ENCODE measurements at places on chromosomes 6 and 20.

DNA sequence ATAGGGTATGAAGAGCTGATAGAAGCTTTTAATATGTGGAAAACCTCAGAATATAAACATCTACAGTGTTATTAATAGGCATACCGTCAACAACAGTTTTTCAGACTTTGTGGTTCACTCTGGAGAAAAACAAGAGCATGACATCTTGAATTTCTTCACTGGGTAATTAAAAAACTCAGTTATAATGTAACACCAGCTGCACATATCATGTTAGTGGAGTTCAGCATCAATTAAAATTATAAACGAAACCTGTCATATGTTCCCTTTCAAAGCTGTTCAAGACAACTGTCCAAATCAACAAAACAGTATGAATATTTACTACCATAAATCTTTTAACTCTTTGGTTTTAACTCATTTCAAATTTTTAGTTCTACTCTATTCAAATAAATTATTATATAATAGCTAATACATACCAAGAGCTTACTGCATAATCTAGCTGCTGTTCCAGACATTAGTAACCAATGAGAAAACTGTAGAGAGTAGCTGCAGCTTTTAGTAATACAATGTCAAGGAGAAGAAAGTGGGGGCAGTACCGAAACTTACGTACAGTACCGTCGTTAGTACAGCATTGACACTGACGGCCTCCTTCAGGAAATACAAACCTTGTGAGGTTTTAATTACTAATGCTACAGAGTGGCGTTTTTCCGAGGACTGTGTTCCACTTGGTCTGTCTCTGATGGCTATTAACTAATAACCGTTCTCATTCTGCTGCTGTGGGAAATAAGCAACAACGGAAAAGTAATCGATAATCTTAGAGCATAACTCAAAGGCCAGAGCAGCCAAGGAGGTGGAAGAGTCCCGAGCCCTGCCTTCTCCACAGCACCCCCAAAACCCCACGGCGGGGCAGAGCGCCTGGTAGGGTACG, 532 bp upstream of the PM20D2 start:
- DNase-seq: peak; percentile 24

DNA sequence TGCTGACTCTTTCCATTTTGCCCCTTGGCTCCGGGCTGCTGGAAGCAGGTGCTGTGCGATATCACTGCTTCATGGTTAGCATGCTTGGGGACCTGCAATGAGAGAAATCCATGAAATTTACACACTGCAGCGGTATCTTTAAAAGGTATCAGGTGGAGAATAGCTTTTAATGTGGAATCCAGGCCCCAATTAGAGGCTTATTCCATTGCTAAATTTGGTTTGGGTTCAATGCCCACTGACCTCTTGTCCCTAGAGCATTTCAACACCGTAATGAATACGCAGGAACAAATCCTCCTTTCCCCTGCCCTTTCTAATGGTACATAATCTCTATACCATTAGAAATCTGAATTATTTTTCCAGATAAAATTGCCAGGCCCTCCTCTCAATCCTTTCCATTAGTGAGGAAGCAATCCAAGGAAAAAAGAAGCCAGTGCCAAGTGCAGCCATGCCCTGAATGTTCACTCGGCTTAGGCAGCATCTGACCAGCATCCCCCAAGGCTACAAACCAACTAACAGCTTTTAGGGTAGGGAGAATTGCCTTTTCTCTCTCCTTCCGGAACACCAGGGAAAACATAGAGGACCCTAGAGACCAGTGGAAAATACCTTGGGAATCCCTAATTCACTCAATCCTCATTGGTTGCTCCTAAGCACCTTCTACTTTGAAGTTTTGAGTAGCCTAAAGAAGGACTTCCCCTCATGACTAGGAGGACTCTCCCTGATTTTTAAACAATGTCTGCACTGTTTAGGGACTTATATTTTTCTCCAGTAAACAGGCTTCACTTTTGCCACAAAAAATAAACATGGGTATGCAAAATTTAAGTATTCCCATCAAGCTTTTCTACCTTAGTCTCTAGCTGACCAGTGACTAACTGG, 143.1 kb downstream of the QRSL1 start:
- no peak for DNase-seq

- no peak for DNase-seq
Measured at GRCh38 chr6:72861059-72861458, 239.2 kb downstream of the KCNQ5 start.

DNA sequence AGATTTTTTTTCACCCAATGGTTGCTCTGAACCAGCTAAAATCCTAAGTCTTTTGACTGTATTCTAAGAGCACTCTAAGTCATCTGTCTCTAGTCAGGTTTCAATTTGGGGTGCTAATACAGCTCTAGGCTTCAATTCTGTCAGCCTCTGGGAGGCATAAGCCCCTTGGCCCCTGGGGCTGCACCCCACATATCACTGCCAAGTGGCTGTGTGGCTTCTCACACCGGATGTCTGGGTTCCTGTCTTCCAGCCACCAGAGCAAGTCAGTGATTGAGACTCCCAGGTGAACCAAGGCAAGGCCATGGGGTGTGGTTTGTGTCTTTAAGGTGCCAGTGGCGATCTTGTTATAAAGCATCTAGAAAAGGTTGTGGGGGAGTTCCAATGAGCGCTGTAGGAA, 136.5 kb downstream of the TMEM242 start:
- DNase-seq: no peak
